ENCODE measurements at places on chromosomes 2 and 18.
A peak's percentile ranks its signal among the peaks of the same experiment; 100 is the strongest.

- DNase-seq: no peak
Measured at GRCh38 chr2:20050104-20050645, 1.3 kb downstream of the LAPTM4A start.

GRCh38 chr2:127891811-127892210 lies 6.1 kb upstream of the AMMECR1L start:
- DNase-seq: no peak

GRCh38 chr2:85852937-85853498 lies 35.8 kb downstream of the ST3GAL5 start:
- no peak for DNase-seq

DNA sequence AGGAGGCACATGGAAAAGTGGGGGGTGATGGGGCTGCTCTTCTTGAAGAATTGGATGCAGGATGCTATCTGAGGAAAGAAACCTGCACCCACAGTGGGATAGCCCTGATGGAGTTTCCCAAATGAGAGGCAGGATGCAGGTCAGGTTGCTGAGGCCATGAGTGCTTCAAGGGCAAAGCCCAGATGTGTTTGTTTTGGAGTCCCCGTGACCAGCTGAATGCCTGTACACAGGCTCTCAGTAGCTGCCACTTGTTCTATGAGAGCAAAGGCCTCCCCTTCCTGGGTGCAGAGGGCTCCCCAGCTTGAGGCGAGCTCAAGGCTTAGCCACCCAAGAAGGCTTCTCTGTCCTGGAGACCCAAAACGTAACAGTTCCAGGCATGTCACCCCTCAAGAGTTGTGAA lies 192.7 kb downstream of the SEPTIN10 start:
- no peak for DNase-seq

GRCh38 chr18:31297248-31297647 lies 20.7 kb upstream of the DSG1 start:
- no peak for DNase-seq

DNA sequence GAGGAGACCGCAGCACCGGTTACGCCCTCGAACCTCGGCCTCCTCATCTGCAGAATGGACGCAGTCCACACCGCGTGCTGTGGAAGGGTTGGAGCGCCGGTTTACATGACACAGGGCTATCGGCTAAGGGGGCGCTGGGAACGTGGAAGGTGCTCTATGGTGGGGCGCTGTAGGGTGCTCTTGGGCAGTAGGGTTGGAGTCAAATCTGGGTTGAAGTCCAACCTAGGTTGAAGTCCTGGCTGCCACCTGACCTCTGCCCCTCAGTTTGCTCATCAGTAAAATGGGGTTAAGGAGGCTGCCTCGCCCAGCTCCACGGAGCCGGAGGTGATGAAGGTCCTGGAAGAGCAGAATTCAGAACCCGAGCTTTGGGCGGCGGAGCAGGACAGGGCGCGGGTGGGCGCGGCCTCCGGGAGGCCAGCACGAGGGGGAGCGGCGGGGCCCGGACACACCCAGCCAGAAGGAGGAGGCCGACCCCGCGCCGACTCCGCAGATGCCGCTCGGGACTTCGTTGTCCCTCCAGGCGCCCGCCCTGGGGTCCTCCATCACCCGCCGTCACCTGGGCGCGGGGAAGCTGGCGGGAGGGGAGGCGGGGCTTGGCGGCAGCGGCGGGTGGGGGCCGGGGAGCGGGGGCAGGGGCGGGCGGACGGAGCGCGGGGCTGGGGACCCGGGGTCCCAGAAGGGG lies 558 bp upstream of the GAREM2 start:
- no peak for DNase-seq

DNA sequence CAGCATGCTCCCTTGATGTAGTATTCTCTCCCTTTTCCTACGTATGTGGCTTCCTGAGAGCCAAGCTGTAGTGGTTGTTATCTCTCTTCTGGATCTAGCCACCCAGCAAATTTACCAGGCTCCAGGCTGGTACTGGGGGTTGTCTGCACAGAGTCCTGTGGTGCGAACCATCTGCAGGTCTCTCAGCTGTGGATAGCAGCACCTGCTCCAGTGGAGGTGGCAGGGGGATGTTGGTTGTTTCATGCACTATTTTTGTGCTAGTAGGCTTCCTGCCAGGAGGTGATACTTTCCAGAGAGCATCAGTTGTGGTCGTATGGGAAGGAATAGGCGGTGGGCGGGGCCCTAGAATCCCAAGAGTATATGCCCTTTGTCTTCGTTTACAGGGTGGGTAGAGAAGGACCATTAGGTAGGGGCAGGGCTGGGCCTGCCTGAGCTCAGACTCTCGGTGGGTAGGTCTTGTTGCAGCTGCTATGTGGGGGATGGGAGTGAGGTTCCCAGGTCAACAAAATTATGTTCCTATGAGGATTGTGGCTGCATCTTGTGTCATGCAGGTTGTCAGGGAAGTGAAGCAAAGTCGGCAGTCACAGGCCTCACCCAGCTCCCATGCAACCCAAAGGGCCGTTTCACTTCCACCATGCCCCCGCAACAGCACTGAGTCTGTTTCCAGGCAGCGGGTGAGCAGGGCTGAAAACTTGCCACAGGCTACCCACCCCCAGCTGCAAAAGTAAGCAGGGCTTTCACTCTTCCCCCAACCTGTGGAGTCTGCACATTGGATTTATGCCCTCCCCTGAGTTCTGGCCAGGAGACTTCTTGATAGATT lies 1139.5 kb downstream of the BCL11A start:
- DNase-seq: no peak

GRCh38 chr2:79131687-79132086 lies 11.4 kb downstream of the REG1A start:
- no peak for DNase-seq

GRCh38 chr18:65587491-65587890 lies 163.3 kb upstream of the CDH7 start:
- no peak for DNase-seq

- DNase-seq: no peak
Measured at GRCh38 chr2:86286516-86286915, 50.9 kb downstream of the REEP1 start.

DNA sequence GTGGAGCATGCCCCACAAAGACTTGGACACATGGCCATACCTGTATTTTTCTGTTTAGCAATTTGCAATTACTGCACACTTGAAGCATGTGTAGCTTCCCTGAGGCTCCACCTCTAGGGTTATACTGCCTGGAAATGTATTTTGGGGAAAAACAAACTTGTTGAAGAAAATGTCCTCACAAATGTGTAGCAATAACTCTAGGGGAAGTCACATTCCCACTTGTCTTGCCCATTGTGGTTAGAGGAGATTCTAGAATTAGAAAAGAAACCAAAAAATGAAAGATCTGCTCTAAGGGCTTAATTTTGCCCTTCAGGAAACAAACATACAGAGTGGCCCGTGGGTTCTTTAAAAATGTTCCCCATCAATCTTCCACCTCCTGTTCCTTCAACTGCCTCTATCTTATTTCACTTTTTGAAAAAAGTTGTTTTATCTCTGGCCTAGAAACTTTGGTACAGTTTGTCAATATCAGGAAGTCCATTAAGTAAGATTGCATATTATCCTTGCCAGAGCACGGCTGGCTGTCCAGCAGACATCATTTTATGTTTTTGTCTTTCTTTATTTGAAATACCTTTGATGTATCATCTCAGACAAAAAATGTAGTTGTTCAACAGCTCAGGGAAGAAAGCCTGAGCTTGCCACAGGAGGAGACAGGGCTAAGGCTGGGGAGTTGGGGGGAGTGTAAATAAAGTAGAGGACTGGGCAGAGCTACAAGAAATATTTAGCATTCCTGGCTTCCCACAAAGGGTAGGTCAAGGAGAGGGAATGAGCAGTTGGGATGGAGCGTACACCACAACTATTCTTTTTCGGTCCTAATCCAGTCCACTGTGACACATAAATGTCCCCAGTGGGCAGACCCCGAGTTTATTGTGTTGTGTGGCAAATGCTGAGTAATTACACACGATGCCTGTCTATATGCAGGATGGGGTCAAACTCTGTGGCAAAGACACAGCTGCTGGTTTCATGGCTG lies 96.8 kb upstream of the CDC42EP3 start:
- DNase-seq: peak; percentile 23

DNA sequence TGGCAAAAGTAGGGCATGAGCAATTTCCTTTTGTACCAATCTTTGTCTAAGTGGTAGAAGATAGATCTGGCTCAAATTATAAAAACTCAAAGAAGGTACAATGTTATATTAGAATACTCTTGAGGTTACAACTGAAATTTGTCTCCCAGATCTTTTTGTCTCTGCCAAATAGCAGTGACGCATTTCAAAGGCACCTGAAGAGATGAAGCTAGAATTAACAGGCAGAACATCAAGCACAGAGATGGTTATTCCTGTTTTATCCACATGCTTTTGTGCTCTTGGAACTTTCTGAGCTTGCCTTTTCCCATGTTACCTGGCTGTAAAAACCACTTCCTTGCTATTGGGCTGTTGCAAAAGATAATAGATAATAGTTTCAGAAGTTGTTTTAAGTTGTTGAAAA lies 74.3 kb downstream of the GREB1L start:
- no peak for DNase-seq

- no peak for DNase-seq
Measured at GRCh38 chr2:10536569-10537133, 88.5 kb upstream of the ODC1 start.

DNA sequence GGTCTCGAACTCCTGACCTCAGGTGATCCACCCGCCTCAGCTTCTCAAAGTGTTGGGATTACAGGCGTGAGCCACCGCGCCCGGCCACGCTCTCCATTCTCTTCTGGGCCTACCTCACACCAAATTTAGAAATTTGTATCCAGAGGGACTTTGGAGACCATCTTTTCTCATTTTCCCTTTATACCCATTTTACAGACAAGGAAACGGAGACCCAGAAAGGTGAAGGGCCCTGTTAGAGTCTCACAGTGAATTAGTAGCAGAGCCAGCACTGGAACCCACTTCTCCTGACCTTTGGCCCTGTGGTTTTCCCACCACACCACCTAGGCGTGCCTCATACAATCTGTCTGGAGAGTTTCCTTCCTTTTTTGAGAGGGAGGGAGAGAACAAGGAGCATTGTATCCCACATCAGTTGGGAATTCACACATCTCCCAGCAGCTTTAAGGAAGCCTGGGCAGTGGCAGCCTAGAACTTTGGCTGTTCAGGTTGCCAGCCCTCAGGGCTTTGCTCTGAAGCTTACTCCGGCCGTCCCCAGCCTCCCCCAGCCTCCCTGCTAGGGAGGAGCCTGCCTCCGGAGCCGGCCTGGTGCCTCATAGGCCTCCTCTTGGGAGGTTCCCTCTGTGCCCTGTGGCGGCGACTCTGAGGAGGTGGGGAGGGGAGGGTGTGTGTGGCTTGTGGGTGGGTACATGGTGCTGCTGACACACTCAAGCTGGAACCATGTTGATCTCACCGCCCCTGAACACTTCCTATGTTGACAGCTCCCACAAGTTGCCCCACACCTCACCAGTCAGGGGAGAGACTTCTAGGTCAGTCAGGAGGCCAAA lies 13.8 kb downstream of the FOSL2 start:
- DNase-seq: no peak

DNA sequence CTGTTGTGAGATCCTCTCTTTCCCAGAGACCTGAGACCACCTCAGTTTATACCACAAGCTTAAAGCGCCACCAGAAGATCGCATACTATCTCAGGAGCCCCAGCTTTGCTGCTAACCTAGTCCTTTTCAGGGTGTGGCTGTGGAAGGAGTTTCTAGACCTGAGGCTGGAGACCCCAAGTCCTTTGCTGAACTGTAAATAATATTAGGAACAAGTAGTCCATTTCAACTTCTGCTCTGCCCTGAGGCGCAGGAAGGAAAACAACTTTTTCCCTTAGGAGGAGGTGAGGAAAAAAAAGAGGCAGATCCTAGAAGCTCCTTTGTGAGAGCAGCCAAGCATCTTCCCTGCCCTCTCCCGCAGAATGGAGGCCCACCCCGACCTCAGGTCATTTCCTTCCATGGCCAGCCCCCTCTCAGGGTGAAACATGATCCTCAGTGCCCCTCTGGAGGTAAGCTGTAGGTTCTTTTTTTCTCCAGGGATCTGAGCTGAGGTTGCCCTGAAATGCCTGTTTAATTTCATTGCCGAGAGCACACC lies 122.8 kb upstream of the LGALSL start:
- no peak for DNase-seq
